ENCODE measurements at places on chromosomes 11 and 22. TPM values are rescaled to one million over a fixed set of nuclear protein-coding genes. Genes with fewer than 3 reads are reported as not detected.
A peak's percentile ranks its signal among the peaks of the same experiment; 100 is the strongest.

The KCTD14 gene
- total RNA-seq, result 13.2 TPM

The CEND1 gene
- 0.44 TPM for total RNA-seq

The APOL5 gene
- total RNA-seq, result not detected

The H19 gene
- 68.7 TPM for total RNA-seq

The CNIH2 gene
- total RNA-seq, result not detected

The CTTN gene
- 229 TPM for total RNA-seq

The VSIG10L2 gene
- total RNA-seq, result not detected

The CCDC86 gene
- 6.7 TPM for total RNA-seq

The EIF3F gene
- 263 TPM for total RNA-seq

The RAB38 gene
- total RNA-seq, result 5.6 TPM

The NRGN gene
- 3.6 TPM for total RNA-seq

DNA sequence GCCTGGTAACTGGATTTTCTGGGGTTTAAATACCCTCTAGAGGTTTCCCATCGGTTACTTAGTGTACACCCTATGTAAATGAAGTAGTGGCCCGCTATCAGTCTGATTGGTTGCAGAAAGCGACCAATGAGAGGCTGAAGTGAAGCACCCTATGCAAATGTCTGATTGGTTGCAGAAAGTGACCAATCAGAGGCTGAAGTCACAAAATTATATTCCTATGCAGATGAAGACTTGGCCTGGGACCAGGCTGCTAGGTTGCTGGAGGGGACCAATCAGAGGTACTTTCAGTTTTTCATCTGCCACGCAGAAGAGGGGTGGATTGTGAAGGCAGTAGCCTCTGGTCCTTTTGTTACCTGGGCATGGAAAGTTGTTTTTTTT is 134.8 kb downstream of the TBC1D22A start:
- no peak overlapping the region for H3K4me3 ChIP-seq
- H3K4me1 ChIP-seq, result peaks cover 20% of the 10 kb centered on the region
- peak; percentile 25 for DNase-seq
- H3K27me3 ChIP-seq, result no peaks in the 10 kb centered on the region

DNA sequence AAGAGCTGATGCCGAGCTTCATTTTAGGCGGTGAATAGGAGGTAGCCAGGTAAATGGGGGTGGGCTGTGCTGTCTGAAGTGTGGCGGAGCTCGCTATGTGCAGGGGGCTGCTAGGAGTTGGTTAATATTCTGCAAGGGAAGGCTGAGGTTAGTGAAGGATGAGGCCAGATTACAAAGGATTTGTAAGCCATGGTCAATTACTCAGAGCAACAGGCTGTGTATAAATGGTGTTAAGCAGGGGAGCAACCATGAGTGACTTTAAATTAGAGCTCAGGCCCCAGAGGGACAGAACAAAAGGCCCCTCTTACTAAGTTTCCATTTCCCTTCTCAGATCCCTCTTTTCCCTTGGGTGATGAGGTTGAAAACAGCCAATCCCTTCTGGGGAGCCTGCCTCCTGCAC is 7.3 kb upstream of the MCAM start:
- H3K27me3 ChIP-seq, result peaks cover 8% of the 10 kb centered on the region
- H3K4me1 ChIP-seq, result peaks cover 24% of the 10 kb centered on the region
- H3K27ac ChIP-seq, result no peak overlapping the region
- H3K4me3 ChIP-seq, result no peak overlapping the region
- no peaks in the 10 kb centered on the region for H3K36me3 ChIP-seq

DNA sequence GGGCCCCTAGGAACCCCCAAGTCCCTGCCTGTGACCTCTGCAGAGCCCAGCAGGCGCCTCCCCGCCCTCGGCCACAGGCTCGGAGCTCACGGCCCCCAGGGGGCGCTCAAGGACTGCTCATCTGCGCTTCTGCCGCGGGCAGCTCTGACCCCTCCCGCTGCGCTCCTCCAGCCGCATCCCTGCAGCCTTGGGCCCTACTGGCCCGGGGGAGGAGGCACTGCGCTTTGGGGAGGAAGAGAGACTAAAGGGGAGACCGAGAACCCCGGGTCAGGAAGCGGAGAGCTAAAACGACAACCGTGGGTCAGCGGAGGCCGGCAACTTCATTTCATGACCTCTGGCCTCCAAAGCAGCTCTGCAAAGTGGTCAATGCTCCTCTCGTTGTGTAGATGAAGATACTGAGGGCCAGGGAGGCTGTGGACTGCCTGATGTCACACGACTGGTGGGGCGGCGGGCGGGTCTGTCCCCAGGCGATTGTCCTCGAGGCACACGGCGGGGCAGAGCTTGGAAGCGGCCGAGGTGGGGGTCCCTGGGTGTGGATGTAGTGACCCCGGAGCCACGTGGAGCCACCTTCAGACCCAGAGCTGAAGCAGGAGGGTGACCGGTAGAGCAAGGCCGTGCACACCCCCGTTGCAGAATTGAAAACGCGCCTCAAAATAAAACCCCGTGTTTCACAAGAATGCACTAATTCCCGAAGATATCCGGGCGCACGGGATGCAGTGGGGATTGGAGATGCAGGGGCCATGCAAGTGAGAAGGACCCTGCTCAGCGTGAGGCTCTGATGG is 2.7 kb upstream of the KRTAP5-6 start:
- DNase-seq, result peak; percentile 80
- H3K27me3 ChIP-seq, result no peaks in the 10 kb centered on the region
- H3K4me3 ChIP-seq, result no peak overlapping the region
- peaks cover 9% of the 10 kb centered on the region for H3K4me1 ChIP-seq

- no peak for DNase-seq
- H3K27me3 ChIP-seq, result no peaks in the 10 kb centered on the region
- H3K4me1 ChIP-seq, result no peaks in the 10 kb centered on the region
- no peak overlapping the region for H3K4me3 ChIP-seq
- H3K27ac ChIP-seq, result no peak overlapping the region
- H3K36me3 ChIP-seq, result no peaks in the 10 kb centered on the region
Observed at GRCh38 chr22:38144025-38144405, 33.5 kb upstream of the BAIAP2L2 start.

DNA sequence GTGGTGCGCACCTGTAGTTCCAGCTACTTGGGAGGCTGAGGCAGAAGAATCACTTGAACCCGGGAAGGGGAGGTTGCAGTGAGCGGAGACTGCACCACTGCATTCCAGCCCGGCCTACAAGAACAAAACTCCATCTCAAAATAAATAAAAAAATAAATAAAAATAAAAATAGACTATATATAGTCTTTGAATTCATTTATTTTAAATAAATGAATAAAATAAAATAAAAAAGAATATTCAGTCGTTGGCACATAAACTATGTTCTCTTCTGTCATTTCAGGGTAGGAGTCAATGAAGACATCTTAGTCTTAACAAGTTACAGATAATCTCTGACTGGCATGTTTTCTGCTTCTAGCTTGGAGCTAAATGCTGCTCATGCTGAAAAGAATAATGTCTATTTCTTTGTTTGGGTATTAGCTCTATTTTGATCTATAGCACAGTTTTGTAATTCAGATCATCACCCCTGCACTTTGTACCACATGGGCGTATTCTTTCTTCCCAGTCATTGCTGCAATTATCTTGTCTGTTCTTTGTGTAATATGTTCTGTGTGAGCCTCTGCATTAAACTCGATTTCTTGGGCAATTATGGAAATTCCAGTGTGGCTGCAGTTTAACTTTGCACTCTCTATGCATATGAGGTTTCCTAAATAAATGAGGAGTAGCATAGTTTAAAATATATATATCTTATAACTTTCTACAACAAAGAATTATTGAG is 1.4 kb upstream of the MS4A14 start:
- no peaks in the 10 kb centered on the region for H3K36me3 ChIP-seq
- H3K27ac ChIP-seq, result no peak overlapping the region
- H3K4me3 ChIP-seq, result no peak overlapping the region
- no peaks in the 10 kb centered on the region for H3K27me3 ChIP-seq
- H3K4me1 ChIP-seq, result no peaks in the 10 kb centered on the region

DNA sequence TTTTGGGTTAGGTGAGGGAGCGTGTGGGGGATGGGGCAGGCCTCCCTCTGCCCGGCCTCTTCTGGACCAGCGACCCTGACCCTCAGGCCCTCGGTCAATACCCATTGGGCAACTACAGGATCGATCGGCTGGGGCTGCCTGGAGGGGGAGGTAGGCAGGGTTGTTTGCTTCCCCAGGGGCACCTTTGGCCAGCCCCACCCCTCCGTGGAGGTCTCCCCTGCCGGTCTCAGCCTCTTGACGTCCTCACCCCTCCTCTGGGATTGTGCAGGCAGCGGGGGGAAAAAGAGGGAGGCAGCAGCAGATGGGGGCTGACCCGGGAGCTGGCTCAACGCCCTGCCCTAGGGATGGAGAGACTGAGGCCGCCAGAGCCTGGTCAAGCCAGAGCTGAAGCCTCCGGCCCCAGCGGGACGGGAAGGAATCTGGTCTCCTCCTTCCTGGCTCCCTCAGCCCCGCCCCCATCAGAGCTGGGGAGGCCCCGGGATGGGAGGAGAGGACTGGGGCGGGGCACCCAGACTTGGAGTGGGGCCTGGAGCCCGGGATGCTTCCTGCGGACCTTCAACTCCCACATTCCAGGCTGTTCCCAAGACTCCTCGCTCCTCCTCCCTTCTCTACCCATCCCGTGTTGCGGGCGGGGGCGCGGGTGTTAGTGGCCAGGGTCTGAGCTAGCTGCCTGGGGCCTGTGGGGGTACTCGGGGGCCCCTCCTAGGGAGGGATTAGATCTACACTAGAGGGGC is 14.4 kb upstream of the CDC42EP1 start:
- H3K4me1 ChIP-seq, result peaks cover 46% of the 10 kb centered on the region
- peak; percentile 86 for DNase-seq
- H3K27ac ChIP-seq, result peak overlapping the region; percentile 85
- no peaks in the 10 kb centered on the region for H3K36me3 ChIP-seq

DNA sequence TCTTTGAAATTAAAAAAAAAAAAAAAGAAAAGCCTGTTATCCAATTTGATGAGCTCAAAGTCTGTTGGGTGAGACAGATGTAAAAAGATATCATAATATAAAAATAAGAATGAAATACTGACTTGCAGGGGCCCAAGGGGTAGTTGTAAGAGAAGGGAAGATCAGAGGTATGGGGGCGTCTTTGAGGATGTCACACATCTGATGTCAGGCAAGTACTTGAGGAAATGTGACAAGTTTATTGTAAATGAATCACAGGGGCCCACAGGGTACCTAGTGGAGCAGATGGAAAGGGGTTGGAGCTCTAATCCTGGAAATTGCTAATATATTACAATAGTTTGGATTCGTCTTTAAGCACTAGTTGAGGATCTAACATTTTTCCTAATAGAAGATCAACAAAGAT is 131.6 kb downstream of the MAML2 start:
- no peak overlapping the region for H3K27ac ChIP-seq
- H3K4me3 ChIP-seq, result no peak overlapping the region
- DNase-seq, result no peak
- no peaks in the 10 kb centered on the region for H3K27me3 ChIP-seq
- peaks cover 21% of the 10 kb centered on the region for H3K4me1 ChIP-seq

GRCh38 chr22:23583836-23584235 is 3.7 kb upstream of the IGLL1 start:
- no peaks in the 10 kb centered on the region for H3K36me3 ChIP-seq
- no peaks in the 10 kb centered on the region for H3K4me1 ChIP-seq
- DNase-seq, result no peak
- H3K27me3 ChIP-seq, result no peaks in the 10 kb centered on the region

DNA sequence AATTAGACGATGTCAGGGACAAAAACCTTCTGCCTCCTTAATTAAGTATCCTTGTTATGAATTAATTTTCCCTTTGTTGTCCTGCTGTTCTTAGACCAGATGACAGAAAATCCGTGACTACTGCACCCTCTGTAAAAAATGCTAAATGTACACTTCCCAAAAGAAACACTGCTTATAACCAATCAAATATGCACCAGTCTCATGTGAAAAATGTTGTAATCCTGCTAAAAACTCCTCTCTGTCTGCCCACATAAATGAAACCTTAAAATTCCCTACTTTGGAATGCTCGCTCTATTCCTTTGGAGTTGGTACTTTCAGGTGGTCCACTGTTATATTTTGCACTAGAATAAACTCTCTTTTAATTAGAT is 366.8 kb upstream of the CCDC179 start:
- no peak overlapping the region for H3K4me3 ChIP-seq
- H3K27me3 ChIP-seq, result no peaks in the 10 kb centered on the region
- no peak for DNase-seq
- H3K4me1 ChIP-seq, result no peaks in the 10 kb centered on the region

GRCh38 chr11:292211-293121 is 3.5 kb downstream of the PGGHG start:
- H3K4me3 ChIP-seq, result no peak overlapping the region
- no peak overlapping the region for H3K27ac ChIP-seq
- H3K36me3 ChIP-seq, result no peaks in the 10 kb centered on the region
- DNase-seq, result no peak

- H3K27ac ChIP-seq, result no peak overlapping the region
- DNase-seq, result no peak
- no peaks in the 10 kb centered on the region for H3K36me3 ChIP-seq
- no peaks in the 10 kb centered on the region for H3K4me1 ChIP-seq
Observed at GRCh38 chr11:15038963-15039362, 34.4 kb upstream of the CALCB start.

GRCh38 chr22:43821606-43822425 is 9.7 kb upstream of the EFCAB6 start:
- H3K27me3 ChIP-seq, result no peaks in the 10 kb centered on the region
- no peaks in the 10 kb centered on the region for H3K4me1 ChIP-seq
- no peak for DNase-seq
- no peak overlapping the region for H3K27ac ChIP-seq
- H3K36me3 ChIP-seq, result no peaks in the 10 kb centered on the region

DNA sequence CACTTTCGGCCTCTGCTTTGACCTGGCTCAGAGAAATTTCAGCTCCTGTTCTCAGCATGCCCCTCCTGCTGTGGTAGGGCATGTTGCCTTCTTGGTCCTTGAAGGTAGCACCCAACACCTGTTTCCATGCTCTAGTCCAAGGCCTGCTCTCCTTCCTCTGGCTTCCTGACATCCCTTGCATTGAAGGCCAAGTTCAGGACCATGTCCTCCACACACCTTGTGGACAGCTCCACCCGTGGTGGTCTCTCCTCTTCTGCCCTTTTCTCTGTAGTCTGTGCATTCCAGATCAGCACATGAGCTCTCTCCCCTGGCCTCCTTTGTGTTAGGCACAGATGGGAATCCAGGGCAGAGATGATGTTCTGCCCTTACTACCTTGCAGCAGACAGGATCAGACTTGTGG is 225.3 kb downstream of the ADAMTS15 start:
- H3K27ac ChIP-seq, result no peak overlapping the region
- no peaks in the 10 kb centered on the region for H3K27me3 ChIP-seq
- H3K4me1 ChIP-seq, result peaks cover 41% of the 10 kb centered on the region
- no peak for DNase-seq
- H3K4me3 ChIP-seq, result no peak overlapping the region

DNA sequence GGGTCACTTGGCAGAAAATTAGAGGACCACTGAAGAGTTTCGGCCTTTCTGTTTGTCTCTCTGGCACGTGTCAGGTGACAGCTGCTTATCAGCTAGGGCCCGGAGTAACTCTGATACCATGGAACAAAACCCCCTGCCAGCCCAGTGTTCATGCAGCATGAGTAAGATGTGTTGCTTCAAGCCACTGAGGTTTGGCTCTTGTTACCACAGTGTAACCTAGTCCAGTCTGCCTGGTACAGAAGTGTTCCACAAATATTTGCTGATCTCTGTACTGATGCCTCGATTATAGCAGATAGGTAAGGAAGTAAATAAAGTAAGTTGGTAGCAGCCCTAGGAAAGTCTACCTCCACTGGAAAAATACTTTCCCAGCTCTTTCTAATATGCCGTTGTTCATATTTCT is 20.5 kb upstream of the ETS1 start:
- no peak overlapping the region for H3K27ac ChIP-seq
- no peak for DNase-seq
- H3K27me3 ChIP-seq, result no peaks in the 10 kb centered on the region

GRCh38 chr11:114596175-114596919 is 761 bp upstream of the NXPE4 start:
- H3K4me3 ChIP-seq, result no peak overlapping the region
- H3K27me3 ChIP-seq, result no peaks in the 10 kb centered on the region
- no peak overlapping the region for H3K27ac ChIP-seq
- DNase-seq, result no peak
